ENCODE measurements at places on chromosomes 16 and 17.

GRCh38 chr17:57257895-57258851 lies 1.9 kb downstream of the MSI2 start:
- DNase-seq = no peak

- no peak for DNase-seq
These were observed 443 bp downstream of the CSNK2A2 start for GRCh38 chr16:58197314-58198012.

DNA sequence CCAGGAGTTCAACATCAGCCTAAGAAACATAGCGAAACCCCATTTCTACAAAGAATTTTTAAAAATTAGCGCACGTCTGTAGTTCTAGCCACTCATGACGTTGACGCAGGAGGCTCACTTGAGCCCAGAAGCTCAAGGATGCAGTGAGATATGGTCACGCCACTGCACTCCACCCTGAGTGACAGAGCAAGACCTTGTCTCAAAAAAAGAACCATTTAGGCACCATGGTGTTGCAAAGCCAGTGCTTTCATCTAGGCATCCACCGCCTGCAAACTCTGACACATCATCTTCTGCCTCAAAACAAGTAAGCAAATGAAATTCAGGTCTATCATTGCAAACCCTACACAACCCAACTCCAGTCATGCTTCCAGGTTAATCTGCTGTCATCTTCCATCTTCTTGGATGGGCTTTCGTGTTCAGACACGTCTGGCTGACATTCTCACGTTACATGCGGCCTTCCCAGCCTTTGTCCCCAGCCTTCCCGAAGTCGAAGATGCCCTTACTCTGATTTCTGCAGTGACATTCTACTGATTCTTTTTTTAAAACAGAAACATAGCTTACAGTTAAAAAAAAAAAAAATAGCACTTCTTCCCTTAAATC lies 8.9 kb downstream of the ANKRD11 start:
- DNase-seq = no peak

GRCh38 chr16:55949518-55949917 lies 74.3 kb upstream of the CES5A start:
- no peak for DNase-seq

DNA sequence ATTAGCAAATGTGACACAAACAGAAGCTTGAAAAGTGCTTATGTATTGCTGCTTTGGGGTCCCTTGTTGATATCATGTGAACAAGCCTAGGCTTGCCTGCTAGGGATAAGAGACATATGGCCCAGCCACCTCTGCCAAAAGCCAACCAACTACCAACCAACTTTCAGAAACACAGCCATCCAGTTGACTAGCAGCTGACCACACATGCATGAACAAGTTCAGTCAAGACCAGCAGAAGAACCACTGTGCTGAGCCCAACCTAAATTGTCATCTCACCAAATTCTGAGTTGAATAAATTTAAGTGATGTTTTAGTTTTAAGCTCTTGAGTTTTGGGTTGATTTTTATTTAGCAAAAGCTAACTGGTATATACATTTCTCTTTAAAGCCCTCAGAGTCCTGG lies 3.5 kb downstream of the ERN2 start:
- DNase-seq = no peak

- DNase-seq = no peak
These were observed 447.0 kb downstream of the SHISA9 start for GRCh38 chr16:13348416-13348815.
